SJSA1 (cell line): ENCODE measurements at places on chromosomes 16 and 17. TPM values are rescaled to one million over a fixed set of nuclear protein-coding genes. Genes with fewer than 3 reads are reported as not detected.
A peak's percentile ranks its signal among the peaks of the same experiment; 100 is the strongest.

DNA sequence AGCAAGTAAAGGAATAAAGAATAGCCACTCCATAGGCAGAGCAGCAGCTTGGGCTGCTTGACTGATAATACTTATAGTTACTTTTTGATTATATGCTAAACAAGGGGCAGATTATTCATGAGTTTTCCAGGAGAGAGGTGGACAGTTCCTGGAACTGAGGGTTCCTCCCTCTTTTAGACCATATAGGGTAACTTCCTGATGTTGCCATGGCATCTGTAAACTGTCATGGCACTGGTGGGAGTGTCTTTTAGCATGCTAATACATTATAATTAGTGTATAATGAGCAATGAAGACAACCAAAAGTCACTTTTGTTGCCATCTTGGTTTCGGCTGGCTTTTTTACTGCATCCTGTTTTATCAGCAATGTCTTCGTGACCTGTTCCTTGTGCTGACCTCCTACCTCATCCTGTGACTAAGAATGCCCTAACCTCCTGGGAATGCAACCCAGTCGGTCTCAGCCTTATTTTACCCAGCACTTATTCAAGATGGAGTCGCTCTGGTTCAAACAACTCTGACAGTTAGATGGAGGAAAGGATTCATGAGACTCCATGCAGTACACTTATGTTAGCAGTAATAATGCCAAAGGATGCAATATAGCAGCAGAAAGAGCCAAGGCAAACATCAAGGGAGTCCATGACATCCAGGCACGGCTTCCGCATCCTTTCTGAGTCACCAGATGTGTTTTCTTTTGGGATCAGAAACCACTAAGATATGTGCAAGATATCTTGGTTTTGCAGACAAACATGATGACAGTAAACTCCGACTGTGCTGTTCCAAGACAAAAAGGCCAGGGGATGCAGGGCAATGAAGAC lies 55.8 kb upstream of the B4GALNT2 start:
- H3K27me3 ChIP-seq = no peaks in the 10 kb centered on the region
- H3K27ac ChIP-seq = peak overlapping the region; percentile 74
- DNase-seq = peak; percentile 82
- H3K36me3 ChIP-seq = no peaks in the 10 kb centered on the region

GRCh38 chr17:80252871-80253270 lies 7.8 kb upstream of the RNF213 start:
- no peaks in the 10 kb centered on the region; the same call in 1 of the 2 replicates for H3K36me3 ChIP-seq
- no peak overlapping the region for H3K4me3 ChIP-seq
- no peak for DNase-seq
- no peaks in the 10 kb centered on the region for H3K27me3 ChIP-seq

DNA sequence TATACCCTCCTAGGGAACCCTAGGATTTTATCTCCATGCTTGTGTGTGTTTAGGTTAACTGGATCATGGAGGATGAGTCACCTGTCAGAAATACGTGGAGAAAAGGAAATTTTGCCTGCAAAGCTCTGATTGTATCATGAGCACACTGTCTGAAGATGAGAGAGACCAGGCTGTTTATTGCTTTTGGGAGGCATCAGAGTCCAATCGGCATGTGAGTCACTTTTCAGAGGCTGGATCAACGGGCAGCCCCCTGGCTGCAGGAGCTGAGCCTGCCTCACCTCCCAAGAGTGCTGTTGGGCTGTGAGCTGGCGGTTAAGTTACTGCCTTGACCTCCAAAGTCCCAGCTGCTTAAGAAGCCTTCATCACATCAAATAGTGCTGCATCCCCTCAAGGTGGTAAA lies 41.5 kb upstream of the MED9 start:
- H3K27ac ChIP-seq = peak overlapping the region; percentile 71
- H3K4me1 ChIP-seq = peaks cover 55% of the 10 kb centered on the region
- H3K27me3 ChIP-seq = no peaks in the 10 kb centered on the region
- no peak overlapping the region for H3K4me3 ChIP-seq

GRCh38 chr17:82402865-82403264 lies 15.3 kb upstream of the HEXD start:
- H3K4me1 ChIP-seq = peaks cover 30% of the 10 kb centered on the region
- H3K27me3 ChIP-seq = no peaks in the 10 kb centered on the region
- H3K36me3 ChIP-seq = peaks cover 67% of the 10 kb centered on the region
- no peak overlapping the region for H3K27ac ChIP-seq
- H3K4me3 ChIP-seq = no peak overlapping the region

DNA sequence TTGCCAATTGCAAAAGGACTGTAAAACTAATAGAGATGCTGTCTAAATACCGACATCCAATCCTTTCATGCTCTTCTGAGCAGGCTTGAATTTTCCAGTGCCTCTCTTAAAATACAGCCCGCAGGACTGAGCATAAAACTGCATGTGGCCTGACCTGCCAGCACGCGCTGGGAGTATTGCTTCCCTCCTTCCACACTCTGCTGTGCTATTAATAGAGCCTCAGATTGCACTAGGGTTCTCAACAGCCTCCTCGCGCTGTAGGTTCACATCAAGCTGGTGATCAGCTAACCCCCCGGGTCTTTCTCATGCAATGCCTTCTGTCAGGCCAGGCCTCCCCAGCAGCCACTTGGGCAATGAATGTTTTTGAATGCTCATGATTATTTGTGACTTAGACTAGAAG lies 14.2 kb upstream of the MSI2 start:
- no peaks in the 10 kb centered on the region for H3K36me3 ChIP-seq
- H3K27ac ChIP-seq = no peak overlapping the region
- DNase-seq = no peak
- H3K27me3 ChIP-seq = no peaks in the 10 kb centered on the region
- no peak overlapping the region for H3K4me3 ChIP-seq
- 0 out of 2 replicates have a peak, but pooled peaks cover 3% of the 10 kb centered on the region for H3K4me1 ChIP-seq

DNA sequence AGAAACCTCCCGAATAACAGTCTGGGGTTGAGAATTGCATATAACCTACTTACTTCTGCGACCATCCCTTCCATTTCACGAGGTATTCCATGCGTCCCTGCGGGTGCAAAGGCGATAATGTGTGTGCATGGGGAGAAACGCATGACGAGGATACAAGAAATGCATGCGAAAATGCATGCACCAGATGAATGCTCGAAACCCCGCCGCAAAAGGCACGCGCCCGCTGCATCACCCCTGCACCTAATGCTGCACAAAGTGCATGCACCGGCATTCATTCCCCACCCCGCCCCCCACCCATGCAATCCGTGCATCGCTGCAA lies 474 bp downstream of the CBX8 start:
- no peak overlapping the region for H3K27ac ChIP-seq
- peaks cover 78% of the 10 kb centered on the region for H3K4me1 ChIP-seq
- no peak for DNase-seq
- peak overlapping the region; percentile 85 for H3K4me3 ChIP-seq

DNA sequence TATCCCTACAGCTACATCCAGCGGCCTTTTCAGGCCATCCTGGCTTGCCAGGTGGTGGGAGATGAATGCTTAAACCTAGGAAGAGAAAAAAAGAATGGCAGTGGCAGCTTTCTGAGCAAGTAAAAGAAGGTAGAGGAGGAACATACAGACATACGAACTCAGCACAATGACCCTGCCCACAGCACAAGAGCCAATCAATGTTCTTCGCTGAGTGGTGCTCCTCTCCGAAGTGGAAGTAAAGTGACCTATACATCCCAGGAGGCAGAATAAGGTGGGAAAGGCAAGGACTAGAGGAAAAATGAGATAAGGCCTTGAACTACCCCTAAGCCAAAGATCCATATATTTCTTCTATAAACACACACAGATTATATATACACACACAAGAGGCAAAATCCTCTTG lies 28.7 kb downstream of the USP31 start:
- no peak overlapping the region for H3K4me3 ChIP-seq
- peaks cover 11% of the 10 kb centered on the region for H3K4me1 ChIP-seq
- no peak overlapping the region for H3K27ac ChIP-seq

DNA sequence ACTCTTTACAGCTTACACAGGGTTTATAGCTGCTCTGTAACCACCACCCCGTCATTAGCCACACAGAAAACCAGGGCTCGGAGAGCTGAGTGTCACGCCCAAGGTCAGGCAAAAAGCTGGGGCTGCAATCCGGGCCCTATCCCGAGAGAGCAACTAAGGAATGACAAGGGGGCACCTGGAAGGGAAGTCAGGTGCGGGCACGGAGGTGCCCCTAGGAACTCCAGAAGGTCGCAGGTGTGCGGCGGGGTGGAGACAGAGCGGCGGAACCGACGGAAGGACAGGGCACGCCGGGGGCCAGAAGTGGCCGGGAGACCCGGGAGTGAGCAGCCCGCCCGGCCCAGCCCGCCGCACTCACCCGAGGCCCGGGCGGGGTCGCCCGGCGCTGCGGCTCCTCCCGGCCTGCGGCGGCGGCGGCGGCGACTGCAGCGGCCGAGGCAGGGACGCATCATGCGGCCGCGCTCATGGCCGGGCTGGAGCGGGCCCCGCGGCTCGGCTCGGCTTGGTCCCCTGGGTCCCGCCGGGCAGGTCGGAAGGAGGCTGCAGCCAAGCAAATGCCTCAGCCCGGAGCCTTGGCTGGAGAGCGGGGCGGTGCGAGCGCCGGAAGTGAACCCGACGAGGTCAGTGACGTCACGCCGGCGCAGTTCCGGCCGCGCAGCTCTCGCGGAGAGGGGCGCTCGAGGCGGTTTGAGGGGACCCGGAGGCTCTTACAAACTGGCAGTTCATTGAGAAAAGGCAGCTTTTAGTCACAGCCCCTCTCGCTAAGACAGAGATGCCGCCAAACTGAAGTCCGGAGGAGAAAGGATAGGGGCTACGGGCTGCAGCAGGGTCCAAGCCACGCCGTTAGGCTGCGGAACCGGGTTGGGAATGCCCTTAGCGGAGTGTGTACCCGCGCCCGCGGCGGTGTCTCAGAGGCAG lies at the start of gene ZDHHC7:
TSS of gene ZDHHC7 (minus strand) at position 605 of the 915 bp plus-strand sequence. CDS start 20,917 bp downstream, outside the sequence.
- H3K27me3 ChIP-seq = no peaks in the 10 kb centered on the region
- peaks cover 12% of the 10 kb centered on the region for H3K4me1 ChIP-seq
- DNase-seq = peak; percentile 86
- H3K4me3 ChIP-seq = peak within 1 kb of the TSS; percentile 89

GRCh38 chr17:17570798-17571716 lies 20.5 kb downstream of the PEMT start:
- H3K27ac ChIP-seq = no peak overlapping the region
- no peaks in the 10 kb centered on the region for H3K36me3 ChIP-seq
- no peak overlapping the region for H3K4me3 ChIP-seq
- no peaks in the 10 kb centered on the region for H3K4me1 ChIP-seq
- DNase-seq = no peak
- H3K27me3 ChIP-seq = no peaks in the 10 kb centered on the region

GRCh38 chr17:59892251-59892923 lies 356 bp downstream of the TUBD1 start:
- peaks cover 19% of the 10 kb centered on the region for H3K36me3 ChIP-seq
- H3K4me1 ChIP-seq = peaks cover 10% of the 10 kb centered on the region
- no peaks in the 10 kb centered on the region for H3K27me3 ChIP-seq
- no peak overlapping the region for H3K27ac ChIP-seq
- H3K4me3 ChIP-seq = peak overlapping the region; percentile 65

DNA sequence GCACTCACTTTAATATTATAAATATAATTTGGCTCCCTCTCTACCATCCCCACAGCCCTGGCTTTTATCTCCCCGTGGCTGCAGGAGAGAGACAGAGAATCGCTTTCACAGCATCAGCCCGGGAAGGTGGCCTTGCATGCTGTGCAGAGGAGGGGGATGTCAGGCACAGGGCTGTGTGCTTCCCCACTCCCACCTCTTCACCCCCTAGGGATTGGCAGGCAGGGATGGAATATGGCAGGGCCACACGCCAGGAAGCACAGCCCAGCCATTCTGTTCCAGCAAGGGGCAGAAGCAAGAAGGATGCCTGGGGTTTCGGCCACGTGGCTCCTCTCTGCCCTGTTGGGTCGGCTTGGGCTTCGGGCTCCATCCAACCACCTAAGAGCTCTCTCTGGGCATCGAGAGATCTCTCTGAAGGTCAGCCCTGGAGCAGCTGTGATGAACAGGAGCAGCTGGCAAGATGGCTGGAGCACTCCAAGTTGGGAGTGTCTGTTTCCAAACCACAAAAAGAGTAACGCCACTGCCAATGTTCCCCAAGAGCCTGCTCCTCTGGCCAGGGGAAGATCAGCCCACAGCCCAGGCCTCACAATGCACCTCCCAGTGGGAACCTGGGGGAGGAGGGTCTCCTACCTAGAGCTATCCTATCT lies 223.2 kb downstream of the C16orf78 start:
- no peak overlapping the region for H3K4me3 ChIP-seq
- no peak for DNase-seq
- H3K27me3 ChIP-seq = no peaks in the 10 kb centered on the region
- no peaks in the 10 kb centered on the region for H3K4me1 ChIP-seq
- no peaks in the 10 kb centered on the region for H3K36me3 ChIP-seq

DNA sequence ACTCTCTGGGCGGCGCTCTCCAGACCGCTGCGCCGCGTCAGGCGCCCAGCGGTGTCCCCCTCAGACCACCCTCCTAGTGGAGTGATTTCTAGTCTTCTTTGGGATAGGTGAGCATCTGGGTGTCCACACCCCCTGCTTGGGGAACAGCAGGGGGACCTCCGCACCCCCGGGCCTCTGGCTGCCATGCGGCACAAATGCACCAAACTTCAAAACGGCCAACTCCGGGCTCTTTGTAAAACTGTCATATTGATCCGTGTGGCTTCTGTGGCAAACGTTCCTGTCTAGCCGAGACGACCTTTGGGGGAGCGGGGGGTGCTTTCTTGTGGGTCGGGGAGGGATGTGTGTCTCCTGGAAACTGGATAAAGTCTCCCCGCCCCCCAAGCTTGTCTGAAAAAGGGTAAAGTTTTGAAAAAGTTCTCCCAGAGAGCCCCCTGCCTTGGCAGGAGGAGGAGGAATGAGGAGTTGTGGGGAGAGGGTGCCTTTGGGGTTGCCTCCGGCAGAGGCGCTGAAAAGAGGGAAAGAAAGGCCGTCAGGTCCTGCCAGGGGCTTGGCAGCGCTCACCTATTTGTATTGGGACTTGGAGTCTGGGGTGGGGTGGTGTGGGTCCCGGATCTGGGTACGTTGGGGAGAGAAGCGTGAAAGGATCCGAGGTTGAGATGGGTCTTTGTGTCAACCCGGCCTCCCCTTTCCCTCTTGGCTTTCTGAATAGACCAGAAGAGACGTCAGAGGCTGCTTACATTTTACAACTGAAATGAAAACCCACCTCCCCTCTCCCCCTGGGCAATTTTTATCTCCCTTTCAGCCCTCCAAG lies 2.2 kb upstream of the CHD3 start:
- H3K27me3 ChIP-seq = no peaks in the 10 kb centered on the region
- peak; percentile 57 for DNase-seq
- peaks cover 30% of the 10 kb centered on the region for H3K36me3 ChIP-seq
- peaks cover 37% of the 10 kb centered on the region for H3K4me1 ChIP-seq
- peak overlapping the region; percentile 63 for H3K4me3 ChIP-seq

The TEKT5 gene
- total RNA-seq = not detected in 2 replicates

The CD300LB gene
- total RNA-seq = not detected in 2 replicates

The PABPN1L gene
- total RNA-seq = not detected in 2 replicates

The CCDC144A gene
- total RNA-seq = 0.61 TPM in 1 of 2 replicates, not detected in the other

The KCNJ2 gene
- 0.03 TPM in 1 of 2 replicates, not detected in the other for total RNA-seq

The RDM1 gene
- total RNA-seq = 0.11 and 0.50 TPM in 2 replicates

The ZPBP2 gene
- not detected in 2 replicates for total RNA-seq

The CA5A gene
- total RNA-seq = not detected in 2 replicates

The KLHL10 gene
- total RNA-seq = not detected in 2 replicates
